ENCODE measurements at places on chromosomes 3 and 15.

GRCh38 chr3:45574067-45574494 is 20.5 kb upstream of the LIMD1 start:
- no peak for DNase-seq

GRCh38 chr3:125069452-125069851 is 13.7 kb upstream of the HEG1 start:
- no peak for DNase-seq

- no peak for DNase-seq
Measured at GRCh38 chr3:60770532-60770931, 480.7 kb downstream of the FHIT start.

DNA sequence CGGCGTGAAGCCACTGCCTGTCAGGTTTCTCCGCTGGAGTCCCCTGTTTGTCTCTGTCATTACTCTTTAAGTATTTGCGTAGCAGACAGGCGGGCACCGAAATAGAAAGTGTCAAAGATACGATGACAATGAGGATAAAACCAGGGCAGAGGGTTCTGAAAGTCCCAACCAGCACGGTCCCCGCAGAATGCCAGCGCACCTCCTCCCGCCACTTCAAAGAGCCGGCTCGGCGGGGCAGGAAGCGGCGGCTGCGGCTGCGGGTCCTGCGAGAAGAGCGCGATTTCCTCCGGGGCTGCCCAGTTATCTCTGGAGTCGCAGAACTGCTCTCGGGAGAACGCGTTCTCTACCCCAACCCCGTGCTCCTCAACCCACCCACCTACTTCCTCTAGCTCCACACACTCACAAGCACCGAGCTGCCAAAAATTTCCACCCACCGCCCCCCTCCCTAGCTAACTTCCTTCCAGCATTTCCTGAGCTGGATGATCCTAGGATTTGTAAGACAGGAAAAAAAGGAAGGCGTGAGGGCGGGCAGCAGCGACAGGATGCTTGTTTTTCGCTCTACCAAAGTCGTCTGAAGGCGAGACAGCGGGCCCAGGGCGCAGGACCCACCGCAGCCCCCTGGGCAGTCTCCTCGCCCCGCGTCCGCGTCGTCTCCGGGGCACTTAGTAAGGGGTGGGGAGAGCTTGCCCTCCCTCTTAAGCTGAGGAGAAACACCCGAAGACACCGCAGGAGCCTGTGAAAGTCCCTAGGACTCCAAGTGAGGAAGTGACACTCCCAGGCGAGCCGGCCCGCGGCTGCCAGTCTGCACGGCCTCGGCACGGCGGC is at the start of gene ARHGAP31:
TSS of gene ARHGAP31 (plus strand) at position 513 of the 825 bp plus-strand sequence. CDS start 522 bp downstream, outside the sequence.
- no peak for DNase-seq

DNA sequence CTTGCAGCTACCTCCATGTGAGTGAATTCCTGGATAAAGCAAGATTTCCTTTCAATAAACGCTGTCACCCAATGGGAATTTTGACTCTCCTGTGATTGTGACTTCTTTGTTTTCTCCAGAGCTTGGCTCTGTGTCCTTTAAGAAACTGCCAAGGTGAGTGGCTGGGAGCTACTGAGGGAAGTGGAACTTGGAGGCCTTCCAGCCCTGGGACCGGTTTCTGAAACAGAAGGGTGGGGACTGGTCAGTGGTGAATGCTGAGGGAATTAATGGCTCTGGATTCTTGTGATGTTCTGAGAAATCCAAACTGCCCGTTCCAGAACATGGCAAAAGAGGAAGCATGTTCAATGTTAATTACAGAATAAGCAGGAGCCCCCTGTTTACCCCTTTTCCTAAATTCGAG is 41.1 kb upstream of the MYZAP start:
- no peak for DNase-seq

All from amniotic stem cell (primary cell).